Activated CD8-positive, alpha-beta memory T cell treated with anti-CD3 and anti-CD28 coated beads for 4 hours (primary cell): ENCODE measurements at places on chromosomes 7 and 10.

DNA sequence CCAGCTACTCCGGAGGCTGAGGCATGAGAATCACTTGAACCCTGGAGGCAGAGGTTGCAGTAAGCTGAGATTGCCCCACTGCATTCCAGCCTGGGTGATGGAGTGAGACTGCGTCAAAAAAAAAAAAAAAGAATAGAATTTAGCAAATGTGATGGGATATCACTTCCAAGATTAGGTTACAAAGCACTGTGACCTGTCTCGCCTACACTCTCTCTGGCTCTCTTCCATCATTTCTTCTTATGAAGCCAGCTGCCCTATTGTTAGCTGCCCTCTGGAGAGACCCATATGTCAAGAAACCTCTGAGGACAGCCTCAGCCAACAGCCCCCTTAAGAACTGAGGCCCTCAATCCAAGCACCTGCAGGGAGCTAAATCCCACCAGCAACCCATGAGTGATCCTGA is 28.2 kb downstream of the ARHGAP21 start:
- no peak for DNase-seq

DNA sequence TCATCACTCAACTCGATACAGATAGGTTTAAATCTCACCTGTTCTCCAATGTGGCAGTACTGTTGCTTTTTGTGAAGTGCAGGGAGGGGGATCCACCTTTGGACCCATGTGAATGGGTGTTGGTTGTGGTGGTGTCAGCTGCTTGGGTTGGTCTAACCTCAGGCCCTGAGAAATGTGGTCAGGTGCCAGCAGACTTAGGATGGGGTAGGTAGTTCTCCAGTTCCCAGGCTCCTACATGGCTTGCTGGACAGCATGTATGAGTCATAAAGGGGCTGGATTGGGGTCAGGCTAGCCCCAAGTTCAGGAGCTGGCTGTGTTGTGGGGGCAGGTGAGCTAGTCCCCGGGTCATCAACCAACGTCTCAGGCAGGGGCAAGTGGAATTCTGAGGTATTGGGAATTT is 472.6 kb upstream of the CNTNAP2 start:
- DNase-seq: no peak

- no peak for DNase-seq
These were observed 358.6 kb downstream of the PTPRN2 start for GRCh38 chr7:158228986-158229385.

GRCh38 chr7:121182902-121183301 is 145.9 kb upstream of the WNT16 start:
- DNase-seq: no peak

- no peak for DNase-seq
These were observed 19.5 kb upstream of the PPP2R2D start for GRCh38 chr10:131881104-131881880.

DNA sequence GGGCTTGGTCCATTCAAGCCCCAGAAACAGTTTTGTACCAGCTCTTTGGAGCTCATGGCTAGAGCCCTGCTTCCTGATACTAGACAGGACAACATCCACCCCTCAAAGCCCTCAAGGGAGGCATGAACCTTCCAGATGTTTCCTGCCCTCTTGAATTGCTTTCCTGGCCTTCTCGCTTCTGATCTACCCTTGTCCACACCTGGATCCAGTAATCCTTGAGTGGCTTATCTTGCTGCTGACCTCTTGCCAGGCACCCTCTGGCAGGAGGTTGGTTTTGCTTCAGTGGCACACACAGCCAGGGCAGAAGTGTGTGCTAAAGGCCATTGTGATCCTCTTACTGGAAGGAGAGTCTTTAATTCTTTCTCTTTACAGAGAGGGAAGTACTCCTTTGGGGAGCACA is 495.8 kb downstream of the PLXNA4 start:
- no peak for DNase-seq

DNA sequence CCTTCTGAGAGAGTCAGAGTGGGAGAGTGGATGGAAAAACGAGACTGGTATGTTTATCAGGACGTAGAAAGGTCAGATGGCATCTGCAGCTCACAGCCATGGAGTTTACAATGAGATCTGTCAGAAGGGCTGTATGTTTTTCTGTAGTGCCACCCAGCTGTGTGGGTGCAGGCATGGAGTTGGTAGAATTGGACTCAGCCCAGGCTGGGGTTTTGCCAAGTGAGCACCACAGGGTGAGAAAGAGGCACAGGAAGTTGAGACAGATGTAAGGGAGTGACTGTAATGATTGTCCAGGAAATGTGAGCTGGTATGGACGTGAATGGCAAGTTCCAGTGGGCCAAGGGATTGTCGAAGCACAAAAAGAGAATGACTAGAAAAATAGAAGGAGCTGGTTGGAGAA is 9.1 kb upstream of the ZYX start:
- no peak for DNase-seq

- no peak for DNase-seq
These were observed 85.8 kb downstream of the PRPF18 start for GRCh38 chr10:13672548-13672947.

DNA sequence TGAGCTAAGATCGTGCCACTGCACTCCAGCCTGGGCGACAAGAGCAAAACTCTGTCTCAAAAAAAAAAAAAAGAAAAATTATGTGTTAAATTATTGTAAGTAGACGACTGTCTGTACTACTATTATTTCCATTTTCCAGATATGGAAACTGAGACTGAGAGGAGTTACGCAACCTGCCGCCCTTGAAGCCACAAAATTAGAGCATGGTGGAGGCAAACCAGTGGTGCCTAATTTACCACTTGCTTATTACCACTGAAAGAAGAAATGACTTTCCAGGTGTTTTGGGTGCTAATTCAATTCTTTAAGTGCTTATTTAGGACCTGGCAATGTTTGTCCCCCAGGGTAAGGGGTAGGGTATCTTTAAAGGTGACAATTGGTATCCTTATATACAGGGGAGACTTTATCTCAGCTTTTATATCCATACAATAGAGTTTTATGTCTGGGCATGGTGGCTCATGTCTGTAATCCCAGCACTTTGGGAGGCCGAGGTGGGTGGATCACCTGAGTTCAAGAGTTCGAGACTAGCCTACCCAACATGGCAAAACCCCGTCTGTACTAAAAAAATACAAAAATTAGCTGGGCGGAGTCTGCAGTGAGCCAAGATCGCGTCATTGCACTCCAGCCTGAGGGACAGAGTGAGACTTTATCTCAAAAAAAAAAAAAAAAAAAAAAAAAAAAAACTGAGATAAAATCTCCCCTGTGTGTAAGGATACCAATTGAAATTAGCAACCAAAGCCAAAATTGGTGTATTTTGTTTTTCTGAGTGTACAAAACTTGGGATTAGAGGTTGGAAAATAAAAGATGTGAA is 16.6 kb upstream of the CAMK1D start:
- no peak for DNase-seq

- DNase-seq: no peak
These were observed 9.5 kb upstream of the CYP3A4 start for GRCh38 chr7:99793443-99793842.

DNA sequence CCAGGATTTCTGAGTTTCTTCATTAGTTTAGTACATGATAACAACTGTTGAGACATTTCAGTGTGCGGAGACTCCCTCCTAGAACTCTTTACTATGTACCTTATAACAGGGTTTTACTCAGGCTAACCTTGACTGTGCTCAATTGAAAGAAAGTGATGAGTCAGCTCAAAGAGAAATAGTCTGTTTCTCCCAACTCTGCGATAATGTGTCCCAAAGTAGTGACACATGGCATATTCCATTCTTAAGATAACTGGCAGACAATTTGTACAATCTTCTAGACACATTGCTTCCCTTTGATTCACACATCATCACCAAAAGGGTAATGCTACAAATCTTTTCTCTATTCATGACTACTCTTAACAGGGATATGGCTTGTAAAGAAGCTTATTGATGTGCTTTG is 645.2 kb downstream of the AUTS2 start:
- no peak for DNase-seq

DNA sequence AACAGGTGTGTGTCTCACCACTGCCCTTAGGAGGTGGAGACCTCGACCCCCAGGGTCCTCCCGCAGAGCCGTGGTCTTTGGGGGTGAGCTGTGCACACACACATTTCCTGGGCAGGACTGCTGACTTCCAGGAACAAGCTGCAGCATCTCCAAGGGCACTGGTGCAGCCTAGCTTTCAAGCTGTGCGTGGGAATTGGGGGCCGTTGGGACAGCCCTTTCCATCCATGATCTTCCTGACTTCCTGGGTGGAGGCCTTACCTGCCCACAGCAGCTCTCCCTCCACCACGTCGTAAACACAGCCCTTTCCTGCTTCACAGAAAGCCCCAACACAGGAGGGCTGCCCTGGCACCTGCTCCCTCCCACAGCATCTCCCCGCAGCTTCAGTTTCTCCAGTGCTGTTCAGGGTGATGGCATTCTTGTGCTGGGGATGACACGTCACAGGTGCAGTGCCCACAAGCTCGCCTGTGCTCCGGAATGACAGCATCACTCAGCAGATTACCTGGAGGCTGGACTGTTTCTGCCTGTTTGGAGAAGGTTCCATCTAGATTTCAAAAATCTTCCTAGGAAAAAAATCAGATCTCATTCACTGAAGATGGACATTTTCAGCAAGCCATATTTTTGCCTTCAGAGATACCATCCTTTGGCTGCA is 208.0 kb upstream of the PPP2R2D start:
- no peak for DNase-seq

- no peak for DNase-seq
These were observed 165.2 kb downstream of the SDK1 start for GRCh38 chr7:3466261-3466660.

- no peak for DNase-seq
These were observed 881 bp upstream of the SSBP1 start for GRCh38 chr7:141737118-141737835.

DNA sequence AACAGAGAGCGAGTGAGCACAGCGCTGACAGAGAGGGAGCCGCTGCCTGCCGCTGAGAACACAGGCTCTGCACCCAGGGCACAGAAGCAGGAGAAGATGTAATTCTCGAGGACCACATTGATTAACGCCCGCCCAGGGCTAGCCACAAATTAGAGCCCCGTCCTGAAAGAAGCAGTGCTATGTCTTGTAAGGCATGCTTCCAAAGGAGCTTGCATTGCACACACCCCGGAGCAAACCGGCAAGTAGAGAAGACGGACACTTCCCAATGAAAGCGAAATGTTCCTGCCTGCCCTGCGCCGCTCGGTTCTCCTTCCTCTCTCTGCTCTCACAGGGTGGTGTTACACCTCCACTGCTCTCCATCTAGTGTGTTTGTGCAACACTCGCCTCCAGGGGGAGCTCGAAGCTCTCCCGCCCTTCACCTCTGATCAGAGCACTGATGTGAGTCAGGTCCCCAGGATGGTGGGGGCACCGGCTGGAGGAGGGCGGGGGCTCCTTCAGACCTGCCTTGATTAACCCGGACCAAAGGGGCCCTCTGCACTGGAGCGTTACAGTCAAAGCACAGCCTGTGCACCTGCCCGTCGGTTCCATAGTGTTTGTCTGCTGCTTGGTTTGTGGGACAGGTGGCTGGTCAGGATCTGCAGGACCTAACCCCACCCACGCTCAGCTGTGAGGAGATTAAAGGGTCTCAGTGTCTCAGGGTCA is 316.5 kb downstream of the ADARB2 start:
- DNase-seq: peak; percentile 4

DNA sequence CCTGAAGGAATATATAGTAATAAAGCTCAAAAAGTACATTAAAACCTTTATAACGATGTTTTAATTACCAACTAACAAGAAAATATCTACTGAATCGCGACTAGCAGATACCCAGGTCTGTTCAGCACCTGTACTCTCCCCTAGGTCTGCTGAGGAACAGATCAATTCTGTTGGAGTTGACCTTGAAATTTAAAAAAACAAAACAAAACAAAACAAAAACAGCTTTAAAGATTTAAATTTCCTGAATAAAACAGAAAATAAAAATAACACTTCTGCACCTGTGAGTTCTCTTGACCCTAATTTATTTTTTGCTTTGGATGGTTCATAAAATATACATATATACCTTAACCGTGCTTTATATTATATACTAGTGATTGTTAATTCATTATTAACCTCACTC is 24.6 kb downstream of the DIP2C start:
- no peak for DNase-seq

DNA sequence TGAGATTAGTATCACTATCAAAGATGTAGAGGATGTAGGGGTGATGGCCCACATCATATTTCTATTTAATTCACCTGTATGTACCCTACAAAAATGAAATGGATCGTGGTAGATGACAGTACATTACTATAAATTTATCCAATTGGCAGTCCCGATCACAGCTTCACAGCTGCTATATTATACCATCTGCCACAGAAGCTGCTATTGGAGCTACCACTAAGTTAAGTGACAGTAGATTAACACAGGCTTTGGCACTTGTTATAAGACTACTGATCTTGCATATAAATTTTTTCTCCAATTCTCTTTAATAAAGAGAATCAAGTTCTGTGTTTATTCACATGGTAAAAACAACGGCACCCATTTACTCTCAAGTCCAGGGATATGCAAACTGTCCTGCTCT is 24.9 kb upstream of the MAGI2 start:
- no peak for DNase-seq

DNA sequence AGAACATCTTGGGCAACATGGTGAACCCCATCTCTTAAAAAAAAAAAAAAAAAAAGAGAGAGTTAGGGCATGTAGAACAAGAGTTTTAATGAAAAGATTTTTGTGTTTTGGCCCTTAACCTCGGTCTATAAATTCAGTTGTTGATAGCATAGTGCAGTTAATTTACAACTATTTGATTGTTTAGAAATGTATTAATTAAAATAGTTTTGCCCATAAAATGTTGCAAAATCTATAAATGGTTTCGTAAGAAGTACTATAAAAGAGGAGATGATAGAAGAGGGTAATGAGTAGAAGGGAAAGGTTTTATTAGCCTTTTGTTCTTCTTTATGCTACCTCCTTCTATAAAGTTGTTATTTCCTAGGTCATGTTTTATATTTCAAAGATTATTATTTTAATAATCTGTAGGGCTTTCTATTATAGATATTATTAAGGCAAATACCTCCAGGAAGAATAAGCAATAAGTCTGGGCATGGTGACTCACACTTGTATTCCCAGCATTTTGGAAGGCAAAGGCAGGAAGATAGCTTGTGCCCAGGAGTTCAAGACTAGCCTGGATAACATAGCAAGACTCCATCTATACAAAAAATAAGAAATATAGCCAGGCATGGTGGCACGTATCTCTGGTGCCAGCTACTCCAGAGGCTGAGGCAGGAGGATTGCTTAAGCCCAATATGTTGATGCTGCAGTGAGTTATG is 73.3 kb downstream of the MCU start:
- DNase-seq: no peak

DNA sequence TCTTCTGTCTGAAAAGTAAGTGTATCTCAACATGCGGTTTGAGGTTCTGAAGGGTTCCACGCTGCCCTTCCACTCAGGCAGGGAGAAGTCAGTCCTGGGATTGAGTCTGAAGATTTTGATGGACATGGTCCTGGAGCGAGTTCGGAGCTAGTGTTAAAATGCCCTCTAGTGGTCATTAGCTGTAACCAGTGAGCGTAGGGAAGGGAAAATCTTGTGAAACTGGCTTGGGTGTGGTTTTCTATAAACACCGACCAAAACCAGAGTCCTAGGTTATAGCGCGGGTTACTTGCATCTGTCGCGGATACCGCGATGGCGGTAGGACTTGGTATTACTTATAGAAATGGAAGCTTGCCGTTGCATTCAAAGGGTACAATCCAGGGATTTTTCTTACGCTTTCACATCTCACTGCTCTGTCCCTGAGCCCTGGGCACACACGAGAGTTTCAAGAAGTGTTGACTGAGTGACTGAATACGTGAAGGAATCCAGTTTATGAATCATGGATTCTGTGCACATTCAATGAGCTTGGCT is 348.2 kb upstream of the C7orf33 start:
- DNase-seq: no peak
